ENCODE measurements at places on chromosomes 6 and 20.

DNA sequence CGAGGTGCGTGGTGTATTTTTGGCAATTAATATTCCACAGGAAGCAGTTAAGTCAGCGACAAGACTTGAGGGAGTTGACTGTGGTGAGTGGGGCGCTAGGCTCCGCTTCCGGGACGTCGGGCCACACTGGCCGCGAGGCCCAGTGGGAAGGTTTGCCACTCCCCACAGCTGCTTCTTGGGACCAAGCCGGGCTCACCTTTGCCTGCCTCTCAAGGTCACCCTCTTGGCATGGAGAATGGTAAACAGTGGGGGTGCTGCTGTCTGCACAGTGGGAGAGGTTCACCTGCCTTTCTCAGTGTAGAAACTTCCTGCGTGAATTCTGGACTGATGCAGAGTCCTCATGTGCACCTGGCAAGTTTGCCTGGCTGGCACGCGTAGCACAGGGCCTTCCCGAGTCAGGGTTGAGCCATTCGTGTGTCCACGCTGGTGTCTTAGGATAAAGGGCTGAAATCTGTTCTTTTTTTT lies 6.4 kb downstream of the OSBPL2 start:
- no peak for DNase-seq

DNA sequence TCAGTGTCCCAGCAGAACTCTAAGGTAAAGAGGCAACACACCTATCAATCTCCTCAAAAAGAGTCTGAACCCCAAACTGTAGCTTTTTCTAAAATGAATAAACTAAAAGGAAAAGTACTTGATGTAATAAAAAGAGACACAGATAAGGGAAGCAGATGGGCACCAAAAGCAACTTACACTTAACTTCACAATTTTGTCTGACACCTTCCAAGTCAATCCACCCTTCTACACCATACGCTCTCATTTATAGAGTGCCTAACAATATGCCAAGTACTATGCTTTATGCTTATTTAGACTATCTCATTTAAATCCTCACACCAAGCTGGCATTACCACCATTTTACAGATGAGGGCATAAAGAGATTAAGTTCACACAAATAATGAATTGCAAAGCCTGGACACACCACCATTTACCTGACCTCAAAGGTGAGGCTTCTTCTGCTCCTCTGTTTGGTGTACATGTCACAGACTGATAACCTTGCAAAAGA lies 90.6 kb upstream of the DST start:
- no peak for DNase-seq

- no peak for DNase-seq
Observed at GRCh38 chr6:135320721-135321621, 139.9 kb downstream of the MYB start.

- DNase-seq: no peak
Observed at GRCh38 chr20:48850257-48850976, 22.6 kb upstream of the PREX1 start.

DNA sequence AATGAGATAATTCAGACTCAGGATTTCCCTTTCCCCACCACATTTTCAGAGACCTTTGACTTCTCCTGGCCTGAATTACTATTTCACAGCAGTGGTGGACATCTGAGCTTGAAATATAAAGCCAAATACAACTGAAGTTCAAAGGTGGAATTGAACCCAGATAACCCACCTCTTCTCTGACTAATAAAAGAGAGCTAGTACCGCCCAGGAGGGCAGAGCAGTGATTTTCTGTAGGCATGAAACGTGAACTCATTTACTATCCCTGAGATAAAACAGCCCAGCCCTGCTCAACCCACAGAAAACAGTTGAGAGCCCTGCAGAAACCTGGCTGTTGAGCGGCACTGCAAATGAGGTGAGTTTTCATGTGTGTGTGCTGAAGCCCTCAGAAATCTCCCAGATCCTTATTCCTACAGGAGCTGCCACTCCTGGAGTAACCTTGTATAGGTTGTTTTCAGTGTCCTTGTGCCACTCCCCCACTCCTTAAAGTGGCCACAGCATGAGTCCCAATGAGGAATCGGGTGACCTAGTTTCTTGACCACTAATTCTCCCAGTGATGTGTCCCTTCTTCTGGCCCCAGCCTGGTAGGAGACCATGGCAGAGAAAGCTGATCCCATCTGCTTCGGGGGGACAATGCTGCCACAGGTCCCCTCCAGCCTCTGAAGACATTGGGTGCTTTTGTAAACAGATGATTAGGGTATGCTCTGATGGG lies 99.2 kb downstream of the NOL4L start:
- no peak for DNase-seq

DNA sequence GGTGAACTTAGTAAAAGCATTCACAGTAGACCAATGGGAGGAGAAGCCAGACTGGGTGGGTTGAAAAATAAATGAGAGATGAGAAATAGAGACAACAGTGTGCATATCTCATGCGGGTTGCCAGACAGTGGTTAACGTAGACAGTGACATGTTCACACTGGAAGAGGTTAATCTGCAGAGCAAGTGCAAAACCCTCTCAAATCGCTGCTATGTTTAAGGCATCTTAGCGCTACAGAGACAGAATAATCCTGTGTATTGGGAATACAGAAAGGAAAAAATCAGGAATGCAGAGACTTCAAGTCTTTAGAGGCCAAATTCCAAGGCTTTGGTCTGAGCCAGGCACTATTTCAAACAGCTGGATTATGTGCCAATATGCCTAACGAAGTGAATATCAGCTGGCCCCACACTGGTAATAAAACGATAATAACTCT lies 107.1 kb downstream of the TSHZ2 start:
- no peak for DNase-seq

DNA sequence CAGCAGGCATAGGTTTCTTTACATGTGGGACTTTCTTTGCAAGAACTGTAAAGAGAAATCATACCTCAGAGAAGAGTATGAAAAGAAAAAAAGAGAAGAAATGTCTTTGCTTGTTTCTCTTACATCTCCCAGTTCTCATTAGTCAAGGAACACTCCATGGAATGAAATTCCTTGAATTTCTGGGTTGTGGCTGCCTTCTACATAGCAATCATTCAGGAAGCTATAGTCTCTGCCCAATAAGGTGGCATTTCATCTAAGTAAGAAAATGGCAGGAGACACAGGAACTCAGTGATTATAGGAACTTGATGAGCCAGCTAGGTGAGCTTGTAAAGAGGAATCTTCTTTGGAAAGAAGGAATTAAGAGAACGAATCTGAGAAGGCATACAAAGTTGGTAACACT lies 197.0 kb upstream of the FKBP1C start:
- peak; percentile 10 for DNase-seq

- no peak for DNase-seq
Observed at GRCh38 chr6:101400326-101401135, 7.0 kb downstream of the GRIK2 start.

GRCh38 chr20:4837760-4838159 lies 116.1 kb downstream of the PRND start:
- no peak for DNase-seq

GRCh38 chr6:77105091-77105490 lies 358.2 kb downstream of the HTR1B start:
- DNase-seq: no peak

GRCh38 chr6:57221191-57221935 lies 744 bp downstream of the RAB23 start:
- DNase-seq: peak; percentile 61

- peak; percentile 82 for DNase-seq
Observed at GRCh38 chr20:50226093-50226974, 35.7 kb downstream of the CEBPB start.

- peak; percentile 11 for DNase-seq
Observed at GRCh38 chr6:71043902-71044301, 87.0 kb upstream of the B3GAT2 start.

DNA sequence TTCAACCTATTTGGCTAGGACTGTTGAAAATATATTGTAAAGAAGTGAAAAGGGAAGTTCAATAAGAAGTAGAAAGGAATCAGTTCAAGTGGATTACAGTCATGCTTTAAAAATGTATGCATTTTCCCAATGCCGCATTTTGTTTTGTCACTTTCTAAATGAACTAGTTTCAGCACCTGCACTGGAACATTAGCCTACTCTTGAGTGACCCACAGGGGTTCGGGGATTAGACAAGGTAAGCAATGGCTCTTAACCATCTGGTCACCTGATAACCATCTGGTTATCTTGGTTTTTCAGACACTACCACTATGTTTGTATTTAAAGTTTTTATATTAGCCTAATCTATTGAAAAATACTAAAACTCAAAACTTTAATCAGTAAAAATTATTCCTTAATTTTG lies 97.6 kb downstream of the CD164 start:
- DNase-seq: no peak

GRCh38 chr20:32382102-32382950 lies 24.2 kb downstream of the ASXL1 start:
- DNase-seq: no peak

All from kidney tubule cell (primary cell).